Activated CD4-positive, CD25-positive, alpha-beta regulatory T cell treated with anti-CD3 and anti-CD28 coated beads, Interleukin-2, amount 50 U/mL, for 72 hours (primary cell): ENCODE measurements at places on chromosomes 7 and 10.

GRCh38 chr10:122725768-122726167, 26.1 kb upstream of the C10orf120 start:
- DNase-seq: no peak

DNA sequence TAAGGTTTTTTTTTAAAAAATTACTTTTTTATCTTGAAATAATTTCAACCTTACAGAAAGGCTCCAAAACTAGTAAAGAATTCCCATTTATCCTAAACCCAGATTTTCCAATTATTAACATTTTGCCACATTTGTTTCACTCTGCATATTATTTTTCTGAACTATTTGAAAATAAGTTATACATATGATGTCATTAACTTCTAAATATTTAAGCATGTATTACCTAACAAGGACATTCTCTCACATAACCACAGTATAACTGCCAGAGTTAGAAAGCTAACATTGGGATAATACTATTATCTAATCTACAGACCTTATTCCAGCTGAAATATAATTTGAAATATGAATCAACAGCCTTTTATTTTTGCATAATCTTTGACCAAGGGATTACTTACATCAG, 65.8 kb downstream of the SLC18A2 start:
- DNase-seq: no peak

DNA sequence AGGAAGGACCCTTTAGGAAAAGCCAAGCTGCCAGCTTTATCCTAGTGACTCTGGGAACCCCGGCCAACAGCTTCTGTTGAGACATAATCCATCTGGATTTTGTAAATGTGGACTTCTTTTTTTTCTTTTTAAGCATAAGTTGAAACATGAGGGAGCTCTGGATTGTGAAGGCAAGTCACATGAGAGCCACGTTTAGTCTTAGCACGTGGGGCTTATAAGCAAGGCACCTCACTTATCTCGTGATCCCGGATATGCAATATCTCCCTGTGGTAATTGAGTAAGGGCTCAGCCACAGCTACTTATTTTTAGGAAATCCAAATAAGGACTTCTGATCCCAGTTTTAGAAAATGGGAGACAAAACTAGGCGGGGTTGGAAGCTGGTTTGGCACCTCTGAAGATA, 111.2 kb upstream of the PTN start:
- DNase-seq: no peak

GRCh38 chr7:127884066-127884559, 147.1 kb downstream of the LRRC4 start:
- no peak for DNase-seq

DNA sequence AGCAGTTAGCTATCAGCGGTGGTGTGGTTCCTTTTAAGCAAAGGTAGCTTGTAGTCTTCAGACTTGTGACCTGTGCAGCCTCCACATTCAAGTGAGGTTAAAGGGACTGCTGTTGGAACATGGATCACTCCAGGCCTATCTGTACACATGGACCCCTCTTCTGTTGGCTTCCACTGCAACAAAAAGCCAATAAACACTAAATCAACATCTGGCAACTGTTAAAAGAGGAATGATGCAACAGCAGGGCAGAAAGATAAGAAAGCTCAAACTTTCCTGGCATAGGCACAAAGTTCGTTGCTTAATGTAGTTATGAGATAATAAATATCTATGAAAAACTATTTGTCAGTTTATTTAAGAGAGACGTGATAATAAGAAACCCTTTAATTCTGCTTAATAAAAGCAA, 4.0 kb upstream of the MINPP1 start:
- DNase-seq: no peak

- DNase-seq: peak; percentile 33
Measured at GRCh38 chr10:132388891-132389432, 8.0 kb upstream of the PWWP2B start.

DNA sequence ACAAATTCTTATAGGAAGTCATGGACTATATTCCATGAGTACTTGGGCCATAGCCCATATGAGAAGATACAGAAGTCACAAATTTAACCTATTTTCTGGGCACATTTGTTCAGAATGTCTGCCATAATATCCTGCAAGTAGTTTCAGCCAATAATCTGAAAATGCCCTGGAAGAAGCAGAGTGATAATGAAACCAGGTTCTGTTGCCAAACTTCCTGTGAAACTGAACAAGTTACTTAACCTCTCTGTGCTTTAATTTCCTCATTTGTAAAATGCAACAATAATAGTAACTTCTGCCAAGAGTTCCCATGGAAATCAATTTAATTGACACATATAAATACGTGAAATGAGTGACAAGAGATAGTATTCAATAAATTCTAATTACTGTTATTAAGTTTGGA, 88.8 kb downstream of the SEMA3C start:
- no peak for DNase-seq

- no peak for DNase-seq
Measured at GRCh38 chr7:75985009-75985517, 9.3 kb downstream of the TMEM120A start.

DNA sequence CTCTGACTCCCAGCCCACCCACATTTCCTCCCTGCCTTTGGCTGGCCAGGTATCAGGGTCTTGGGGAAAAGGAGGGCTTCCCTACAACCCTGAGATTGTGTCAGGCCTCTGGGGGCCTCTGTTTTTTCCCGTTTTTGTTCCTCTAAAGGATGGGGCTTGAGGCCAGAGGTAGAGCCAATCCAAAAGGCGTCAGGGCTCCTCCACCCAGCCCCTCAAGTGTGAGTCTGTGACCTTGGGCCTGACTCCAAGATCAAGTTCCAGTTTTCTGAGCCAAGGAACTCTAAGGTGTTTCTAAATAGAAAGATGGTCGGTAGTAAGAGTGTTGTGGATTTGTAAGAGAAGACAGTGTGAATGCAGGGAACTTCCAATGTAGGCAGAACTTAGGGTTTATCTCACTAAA, 6.6 kb downstream of the EEPD1 start:
- no peak for DNase-seq

GRCh38 chr10:89829887-89830269, 128.5 kb downstream of the KIF20B start:
- DNase-seq: no peak

GRCh38 chr10:101577121-101577871, 10.8 kb downstream of the POLL start:
- no peak for DNase-seq

- DNase-seq: no peak
Measured at GRCh38 chr10:80462981-80463741, 9.1 kb downstream of the TSPAN14 start.

- no peak for DNase-seq
Measured at GRCh38 chr10:96973809-96974747, 142.0 kb downstream of the LCOR start.

DNA sequence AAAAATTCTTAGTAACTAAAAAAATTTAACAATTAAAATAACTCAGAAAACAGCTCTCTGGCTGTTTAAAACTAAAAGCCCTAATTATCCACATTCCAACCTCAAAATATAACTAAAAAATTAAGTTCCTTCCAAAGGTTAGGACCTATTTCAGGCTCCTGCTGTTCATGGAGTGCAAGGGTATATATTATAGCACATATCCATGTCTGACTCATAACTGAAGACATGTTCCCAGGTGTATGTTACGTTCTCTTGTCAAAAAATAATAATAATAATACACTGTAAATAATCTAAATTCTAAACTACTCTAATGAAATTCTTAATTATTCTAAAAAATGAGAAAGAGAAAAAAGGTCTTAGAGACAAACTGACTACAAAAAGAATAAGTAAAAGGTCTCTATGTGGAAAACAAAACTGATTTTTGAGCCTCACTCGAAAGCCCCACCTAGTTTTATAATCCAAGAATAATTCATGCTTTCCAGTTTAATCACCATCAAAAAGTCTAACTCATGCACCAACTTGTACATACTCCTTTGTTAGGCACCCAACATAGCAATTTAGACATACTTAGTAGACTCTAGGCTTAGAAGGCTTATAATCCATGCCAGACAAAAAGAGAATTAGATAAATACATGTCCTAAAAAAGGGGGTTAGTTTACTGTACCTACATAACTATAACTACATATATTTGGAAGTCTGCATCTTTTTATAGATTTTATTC, 171.4 kb downstream of the KMT2E start:
- DNase-seq: no peak

DNA sequence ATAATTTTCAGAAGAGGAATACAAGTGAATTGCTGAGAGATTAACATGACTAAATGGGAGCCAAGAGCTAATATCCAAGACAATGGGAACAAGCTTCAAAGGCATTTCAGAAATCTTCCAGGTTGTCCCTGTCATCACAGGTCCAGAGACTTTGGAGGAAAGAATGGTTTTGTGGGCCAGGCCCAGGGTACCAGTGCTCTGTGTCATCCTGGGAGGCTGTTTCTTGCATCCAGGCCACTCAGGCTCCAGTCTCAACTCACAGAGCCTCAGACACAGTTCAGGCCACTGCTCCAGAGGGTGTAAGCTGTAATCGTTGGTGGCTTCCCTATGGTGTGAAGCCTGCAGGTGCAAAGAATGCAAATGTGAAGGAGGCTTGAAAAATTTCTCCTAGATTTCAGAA, 170.4 kb upstream of the NRG3 start:
- DNase-seq: no peak

- DNase-seq: no peak
Measured at GRCh38 chr7:79199266-79199665, 254.2 kb downstream of the MAGI2 start.

GRCh38 chr10:62380016-62380415, 5.8 kb downstream of the ZNF365 start:
- no peak for DNase-seq

DNA sequence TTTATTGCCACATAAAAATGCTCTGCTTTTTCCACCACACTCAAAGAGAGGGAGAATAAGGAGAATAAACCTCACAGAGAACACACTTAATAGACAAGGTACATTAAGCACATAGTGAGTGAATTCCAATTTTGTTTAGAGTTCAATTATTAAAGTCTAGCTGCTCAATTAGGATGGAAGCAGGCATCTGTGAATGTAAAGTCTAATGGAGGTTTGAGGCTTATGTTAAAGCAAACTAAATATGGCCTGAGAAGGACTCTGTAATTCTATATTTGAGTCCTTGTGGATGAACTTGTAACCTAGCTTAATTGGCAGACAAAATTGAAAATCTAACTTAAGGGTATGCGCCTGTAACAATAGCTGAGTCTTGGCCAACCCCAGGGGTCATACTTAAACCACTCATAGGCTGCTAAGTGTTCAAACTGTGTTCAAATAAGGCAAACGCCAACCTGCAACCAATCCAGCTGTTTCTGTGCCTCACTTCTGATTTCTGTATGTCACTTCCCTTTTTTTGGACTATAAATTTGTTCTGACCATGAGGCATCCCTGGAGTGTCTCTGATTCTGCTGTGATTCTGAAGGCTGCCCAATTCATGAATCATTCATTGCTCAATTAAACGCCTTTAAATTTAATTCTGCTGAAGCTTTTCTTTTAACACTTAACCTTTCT, 31.3 kb upstream of the NME8 start:
- no peak for DNase-seq

GRCh38 chr7:138799336-138800000, 1.5 kb upstream of the ATP6V0A4 start:
- DNase-seq: no peak

GRCh38 chr10:90437452-90437851, 420.4 kb downstream of the HTR7 start:
- no peak for DNase-seq

- DNase-seq: no peak
Measured at GRCh38 chr7:68866200-68866570, 732.1 kb upstream of the AUTS2 start.

GRCh38 chr10:63631991-63632390, 110.8 kb downstream of the REEP3 start:
- DNase-seq: no peak

DNA sequence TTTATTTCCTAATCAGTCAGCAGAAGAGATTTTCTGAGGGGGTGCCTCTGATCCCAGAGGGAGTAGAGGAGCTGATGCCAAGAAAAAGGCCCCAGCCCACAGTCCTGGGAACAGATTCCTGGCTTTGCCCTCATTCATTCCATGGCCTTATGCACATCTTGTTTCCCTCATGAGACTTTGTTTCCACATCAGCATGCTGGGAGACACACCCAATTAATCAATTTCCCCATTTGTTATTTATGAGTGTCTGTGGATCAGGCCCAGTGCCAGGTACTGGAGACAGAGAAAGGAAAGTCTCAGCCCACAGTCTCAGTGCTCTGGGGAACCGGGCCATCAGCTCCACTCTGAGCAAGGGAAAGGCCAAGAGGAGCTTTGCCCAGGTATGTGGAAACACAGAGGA, 496.2 kb upstream of the ZMIZ1 start:
- no peak for DNase-seq

- DNase-seq: no peak
Measured at GRCh38 chr10:63382066-63382465, 83.7 kb downstream of the JMJD1C start.

GRCh38 chr10:124384172-124384571, 34.6 kb downstream of the OAT start:
- DNase-seq: no peak

DNA sequence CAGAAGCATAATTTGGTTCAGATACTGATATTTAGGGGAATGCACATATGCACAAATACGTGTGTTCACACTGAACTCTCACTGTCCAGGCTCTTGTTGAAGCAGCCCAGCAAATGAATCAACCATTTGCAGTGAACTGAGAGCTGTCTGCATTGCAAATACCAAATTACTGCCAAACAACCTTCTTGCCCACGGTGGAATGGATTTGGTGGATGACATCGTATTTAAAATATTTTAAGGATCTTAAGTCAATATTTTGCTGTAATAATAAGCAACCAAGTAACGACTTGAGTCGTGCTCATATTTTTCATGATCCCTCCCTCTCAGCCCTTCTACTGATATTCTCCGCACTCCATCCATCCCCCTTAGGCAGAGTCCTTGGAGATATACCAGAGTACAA, 107.9 kb upstream of the FEZF1 start:
- DNase-seq: no peak

DNA sequence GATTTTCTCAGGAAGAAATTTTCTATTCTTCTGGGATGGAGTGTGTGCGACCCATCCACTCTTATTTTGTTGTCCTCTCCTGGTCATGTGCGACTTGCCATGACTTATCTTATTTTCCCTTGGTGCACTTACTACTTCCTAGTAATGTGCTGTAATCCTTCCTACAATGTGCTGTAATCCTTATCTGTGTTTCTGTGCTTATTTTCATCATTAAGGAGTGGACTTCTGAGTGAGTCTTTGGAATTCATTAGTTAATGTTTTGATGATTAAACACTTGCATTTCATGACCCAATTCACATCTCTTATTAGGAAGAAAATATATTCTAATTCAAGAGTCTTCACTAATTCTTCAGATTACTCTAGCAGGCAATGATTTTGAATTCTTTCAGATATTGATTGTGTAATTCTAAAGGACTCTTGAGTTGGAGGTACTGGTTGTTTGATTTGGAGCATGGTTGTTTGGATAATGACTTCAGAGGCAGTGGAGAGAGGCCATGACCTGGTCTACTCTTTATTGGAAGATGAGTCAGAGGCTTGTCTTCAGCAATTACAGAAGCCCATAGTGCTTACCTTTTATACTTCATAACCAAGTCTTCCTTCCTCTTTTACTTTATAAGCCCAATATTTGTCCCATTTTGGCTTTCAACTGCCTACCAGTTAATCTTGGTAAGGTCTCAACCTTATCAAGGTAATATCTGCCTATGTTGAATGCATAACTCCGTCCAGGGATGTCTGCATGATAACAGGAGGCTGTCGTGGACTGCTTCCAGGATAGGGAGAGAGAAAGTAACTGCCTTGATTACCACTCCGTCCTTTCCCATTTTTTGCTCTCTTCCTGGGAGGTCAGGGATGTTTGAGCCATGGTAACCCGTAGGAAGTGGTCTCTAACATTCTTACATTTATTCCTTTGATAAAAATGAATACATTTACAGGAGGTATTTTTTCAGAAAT, 278.3 kb upstream of the SP8 start:
- DNase-seq: no peak
